Activated CD4-positive, alpha-beta T cell treated with anti-CD3 and anti-CD28 coated beads, Interleukin-2, amount 10 ng/mL, durations not matched to agents 24 days and 14 days (primary cell): ENCODE measurements at places on chromosomes 12 and 14. TPM values are rescaled to one million over a fixed set of nuclear protein-coding genes. Genes with fewer than 3 reads are reported as not detected.

Gene IFNG-AS1
- total RNA-seq, result not detected in 2 replicates

Gene MAP1LC3B2
- 0.68 TPM in 1 of 2 replicates, not detected in the other for total RNA-seq

Gene COL2A1
- total RNA-seq, result 0.07 TPM in 1 of 2 replicates, not detected in the other

Gene GEMIN2
- 23.1 and 24.9 TPM in 2 replicates for total RNA-seq

Gene KLRD1
- total RNA-seq, result 1.2 and 1.7 TPM in 2 replicates

Gene RIMBP2
- total RNA-seq, result not detected in 2 replicates

Gene GSG1
- total RNA-seq, result not detected in 2 replicates

Gene RACGAP1
- 71.2 and 71.6 TPM in 2 replicates for total RNA-seq

Gene MFAP5
- total RNA-seq, result not detected in 2 replicates

Gene KIF5A
- total RNA-seq, result 1.8 and 2.4 TPM in 2 replicates

Gene NRXN3
- not detected in 2 replicates for total RNA-seq

Gene CLSTN3
- 42.1 and 47.0 TPM in 2 replicates for total RNA-seq

Gene PPP4R4
- 2.7 and 3.1 TPM in 2 replicates for total RNA-seq

Gene CLEC2A
- not detected in 2 replicates for total RNA-seq

Gene ACVR1B
- total RNA-seq, result 7.1 and 8.1 TPM in 2 replicates

DNA sequence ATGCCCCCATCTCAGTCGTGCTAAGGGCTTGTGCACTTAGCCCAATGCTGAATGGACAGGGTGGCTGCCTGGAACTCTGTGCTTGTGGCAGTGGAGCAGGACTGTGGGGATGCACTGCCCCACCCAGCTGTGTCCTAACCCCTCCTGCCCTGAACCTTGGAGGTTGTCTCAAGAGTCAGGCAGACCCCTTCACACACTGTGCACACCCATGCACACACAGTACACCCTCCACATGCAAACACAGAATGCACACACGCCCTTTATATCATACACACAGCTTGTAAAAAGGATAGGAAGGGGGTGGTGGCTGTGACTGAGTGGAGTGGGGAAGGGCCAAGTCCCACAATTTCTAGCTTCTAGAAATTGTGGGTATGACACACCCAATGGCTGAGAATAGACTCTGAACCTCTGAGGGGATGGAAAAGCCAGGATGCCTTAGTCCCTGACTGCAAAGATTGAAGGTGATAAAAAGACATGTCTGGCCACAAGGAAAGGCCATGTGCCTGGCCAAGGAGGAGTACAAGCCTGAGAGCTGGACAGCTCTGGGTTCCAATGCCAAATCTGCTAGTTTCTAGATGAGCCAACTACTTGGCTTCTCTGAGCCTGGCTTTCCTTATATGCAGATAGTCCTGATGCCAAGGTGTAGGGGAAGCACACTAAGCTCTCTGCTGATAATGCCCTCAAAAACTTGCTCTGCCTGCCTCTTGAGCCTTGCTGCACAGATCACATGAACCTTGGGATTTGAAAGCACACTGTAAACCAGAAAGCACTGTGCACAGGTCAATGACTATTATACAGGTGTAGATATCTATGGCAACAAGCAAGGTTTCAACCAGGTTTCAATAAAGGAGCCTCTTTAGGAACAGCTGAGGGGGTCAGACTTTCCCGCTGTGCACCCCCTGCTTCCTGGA is 8.4 kb downstream of the KRT8 start:
- no peak for DNase-seq

- no peak for DNase-seq
Measured at GRCh38 chr12:110007881-110008280, 8.7 kb downstream of the ANKRD13A start.

DNA sequence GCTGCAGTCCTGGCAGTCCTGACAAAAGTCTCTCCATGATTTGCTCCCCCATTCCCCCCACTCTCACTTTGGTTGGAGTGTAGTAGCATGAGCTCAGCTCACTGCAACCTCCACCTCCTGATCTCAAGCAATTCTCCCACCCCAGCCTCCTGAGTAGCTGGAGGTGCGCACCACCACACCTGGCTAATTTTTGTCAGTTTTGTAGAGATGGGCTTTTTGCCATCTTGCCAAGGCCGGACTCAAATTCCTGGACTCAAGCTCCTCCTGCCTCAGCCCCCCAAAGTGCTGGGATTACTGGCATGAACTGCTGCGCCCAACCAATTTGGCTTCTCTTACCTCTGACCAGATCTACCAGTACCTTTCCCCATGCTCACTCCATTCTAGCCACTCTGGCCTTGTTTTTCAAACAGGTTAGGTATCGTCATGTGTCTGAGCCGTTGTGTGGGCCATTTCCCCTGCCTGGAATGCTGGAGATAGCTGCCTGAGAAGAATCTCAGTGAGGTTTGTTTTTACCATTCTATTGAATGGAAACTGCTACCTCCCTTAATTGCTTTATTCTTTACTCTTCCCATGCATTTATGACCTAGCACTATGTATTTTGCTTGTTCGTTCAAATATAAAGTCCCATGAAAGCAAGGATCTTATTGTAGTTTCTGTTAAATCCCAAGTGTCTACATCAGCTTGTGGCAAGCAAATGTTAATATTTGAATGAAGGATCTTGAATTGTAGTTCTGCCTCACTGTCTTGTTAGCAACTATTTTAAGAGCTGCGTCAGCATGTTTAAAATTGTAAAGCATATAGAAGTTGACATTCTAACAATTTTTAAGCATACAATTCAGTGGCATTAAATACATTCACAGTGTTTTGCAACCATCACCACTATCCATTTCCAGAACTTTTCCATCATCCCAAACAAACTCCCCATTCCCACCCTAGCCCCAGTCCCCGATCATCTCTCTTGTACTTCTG is 39.7 kb downstream of the CPSF6 start:
- peak; percentile 53 for DNase-seq

- no peak for DNase-seq
Measured at GRCh38 chr12:73210548-73211204, 938.5 kb downstream of the TRHDE start.

- no peak for DNase-seq
Measured at GRCh38 chr14:103742499-103743255, 27.1 kb downstream of the ZFYVE21 start.

- DNase-seq, result peak; percentile 91
Measured at GRCh38 chr12:52082988-52083637, 3.6 kb downstream of the SMIM41 start.

DNA sequence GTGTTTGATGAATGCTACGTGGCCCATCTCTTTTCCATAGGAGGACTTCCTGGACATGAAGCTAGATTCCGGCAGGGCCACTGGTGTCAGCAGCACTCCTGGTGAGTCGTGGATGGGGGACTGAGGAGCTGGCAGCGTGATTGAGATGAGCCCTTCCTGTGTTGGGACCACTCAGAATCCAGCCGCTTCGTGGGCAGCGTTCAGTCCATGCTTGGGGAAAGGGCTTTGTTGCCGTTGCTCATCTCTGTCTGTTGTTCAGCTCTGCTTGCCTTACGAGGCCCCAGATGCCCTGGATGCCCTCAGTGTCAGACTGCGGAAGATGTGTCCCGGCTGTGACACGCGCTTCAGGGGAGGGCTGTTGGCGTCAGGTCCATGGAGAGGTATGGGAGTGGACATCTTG is 127.1 kb upstream of the RTL1 start:
- no peak for DNase-seq

DNA sequence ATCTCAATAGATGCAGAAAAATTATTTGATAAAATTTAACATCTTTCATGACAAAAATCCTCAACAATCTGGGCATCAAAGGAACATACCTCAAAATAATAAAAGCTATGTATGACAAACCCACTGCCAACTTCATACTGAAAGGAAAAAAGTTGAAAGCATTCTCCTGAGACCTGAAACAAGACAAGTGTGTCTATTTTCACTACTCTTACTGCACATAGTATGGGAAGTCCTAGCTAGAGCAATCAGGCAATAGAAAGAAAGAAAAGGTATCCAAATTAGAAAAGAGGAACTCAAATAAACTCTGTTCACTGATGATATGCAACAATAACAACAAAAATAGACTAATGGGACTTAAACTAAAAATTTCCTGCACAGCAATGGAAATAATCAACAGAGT is 90.1 kb downstream of the SLCO1B1 start:
- DNase-seq, result no peak

GRCh38 chr14:51545396-51545795 is 106.3 kb upstream of the FRMD6 start:
- DNase-seq, result no peak

- DNase-seq, result no peak
Measured at GRCh38 chr12:58703866-58704265, 216.4 kb downstream of the LRIG3 start.

DNA sequence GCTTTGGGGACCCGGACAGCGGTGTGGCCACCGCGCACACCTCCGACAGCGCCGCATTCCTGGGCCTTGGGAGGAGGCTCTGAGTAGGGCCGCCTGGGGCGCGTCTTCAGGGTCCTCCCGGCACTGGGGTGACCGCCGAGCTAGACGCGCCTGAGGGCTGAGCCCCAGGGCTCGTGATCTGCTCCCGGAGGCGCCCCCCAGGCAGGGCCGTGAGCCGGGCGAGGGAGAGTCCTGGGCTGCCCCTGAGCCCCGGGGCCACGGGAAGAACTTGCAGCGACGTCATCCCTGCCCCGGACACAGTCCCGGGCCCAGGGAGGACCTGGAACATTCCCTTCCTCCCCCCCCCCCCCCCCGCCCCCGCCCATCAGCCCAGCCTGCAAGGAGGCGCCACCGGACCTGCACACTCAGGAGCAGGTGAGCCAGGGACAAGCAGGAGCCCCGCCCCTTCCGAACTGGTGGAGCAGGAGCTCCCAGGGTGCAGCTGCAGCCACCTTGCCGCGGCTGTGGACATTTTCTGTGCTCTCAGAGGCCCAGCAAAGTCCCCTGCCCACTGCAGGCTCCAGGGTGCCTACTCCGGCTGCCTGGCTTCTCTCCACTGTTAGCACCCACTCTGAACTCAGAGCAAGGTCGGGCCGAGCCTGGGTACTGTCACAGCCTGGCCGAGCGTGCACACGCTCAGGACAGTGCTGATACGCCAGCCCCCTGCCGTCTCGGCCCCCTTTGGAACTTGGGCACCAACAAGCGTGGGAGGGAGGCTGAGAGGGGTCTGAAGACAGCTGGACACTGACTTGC is 50.7 kb downstream of the A2M start:
- DNase-seq, result no peak

DNA sequence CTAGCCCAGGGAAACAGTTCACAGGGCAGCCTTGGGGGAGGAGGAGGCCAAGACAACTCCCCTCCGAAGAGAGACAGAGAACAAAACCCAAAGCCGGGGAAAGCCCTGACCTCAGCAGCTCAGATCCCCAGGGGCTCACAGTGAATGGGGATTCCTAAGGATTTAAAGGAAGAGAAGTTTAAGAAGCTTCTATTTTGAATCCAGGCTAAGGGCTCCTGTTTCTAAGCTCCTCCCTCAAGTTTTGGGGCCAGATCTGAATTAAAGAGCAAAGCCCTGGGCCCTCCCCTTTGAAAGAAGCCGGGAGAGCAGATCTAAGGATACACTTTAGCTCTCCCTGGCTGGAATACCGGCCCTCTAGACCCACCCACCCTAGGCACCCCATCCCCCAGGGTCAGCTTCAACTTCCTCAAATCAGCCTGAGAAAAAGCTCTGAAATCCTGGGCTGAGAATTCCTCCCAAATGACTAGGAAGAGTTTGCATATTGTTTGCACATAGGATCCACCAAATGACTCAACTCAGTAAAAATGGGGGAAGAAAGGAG is 3.9 kb downstream of the KDM2B start:
- no peak for DNase-seq

DNA sequence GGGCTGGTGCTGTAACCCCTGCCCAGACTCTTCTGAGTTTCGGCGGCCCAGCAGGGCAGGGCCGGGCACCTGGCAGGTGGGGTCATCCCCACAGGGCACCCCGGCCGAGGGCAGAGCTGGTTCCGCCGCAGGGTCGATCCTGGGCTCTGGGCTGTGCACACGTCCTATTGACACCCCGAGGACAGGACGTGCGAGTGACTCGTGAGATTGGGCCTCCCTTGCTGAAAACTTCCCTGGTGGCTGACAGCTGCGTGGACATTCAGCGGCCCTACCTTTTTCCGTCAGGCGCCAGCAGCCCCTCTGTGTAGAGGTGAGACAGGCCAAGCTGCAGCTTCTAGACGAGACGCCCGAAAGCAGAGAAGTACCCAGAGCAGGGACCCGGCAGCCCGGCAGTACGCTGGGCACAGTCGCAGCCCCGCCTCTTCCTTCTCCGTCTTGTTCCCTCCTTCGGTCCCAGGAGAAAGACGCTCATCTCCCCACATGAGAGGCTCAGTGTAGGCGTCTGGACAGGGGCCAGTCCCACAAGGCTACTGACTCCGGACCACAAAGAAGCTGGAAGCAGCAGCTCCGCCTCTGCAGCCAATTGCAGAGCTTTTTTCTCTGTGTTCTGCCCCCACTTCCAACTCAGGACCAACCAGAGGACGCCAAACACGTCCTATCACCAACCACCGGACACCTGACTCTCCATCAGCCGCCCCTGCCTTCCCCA is at the start of gene LRCOL1:
Gene LRCOL1, minus strand, starts transcription at position 532 of the 709 bp plus-strand sequence. CDS start 4,331 bp downstream, outside the sequence.
- DNase-seq, result no peak

GRCh38 chr12:43501703-43502102 is 50.3 kb downstream of the ADAMTS20 start:
- DNase-seq, result no peak

DNA sequence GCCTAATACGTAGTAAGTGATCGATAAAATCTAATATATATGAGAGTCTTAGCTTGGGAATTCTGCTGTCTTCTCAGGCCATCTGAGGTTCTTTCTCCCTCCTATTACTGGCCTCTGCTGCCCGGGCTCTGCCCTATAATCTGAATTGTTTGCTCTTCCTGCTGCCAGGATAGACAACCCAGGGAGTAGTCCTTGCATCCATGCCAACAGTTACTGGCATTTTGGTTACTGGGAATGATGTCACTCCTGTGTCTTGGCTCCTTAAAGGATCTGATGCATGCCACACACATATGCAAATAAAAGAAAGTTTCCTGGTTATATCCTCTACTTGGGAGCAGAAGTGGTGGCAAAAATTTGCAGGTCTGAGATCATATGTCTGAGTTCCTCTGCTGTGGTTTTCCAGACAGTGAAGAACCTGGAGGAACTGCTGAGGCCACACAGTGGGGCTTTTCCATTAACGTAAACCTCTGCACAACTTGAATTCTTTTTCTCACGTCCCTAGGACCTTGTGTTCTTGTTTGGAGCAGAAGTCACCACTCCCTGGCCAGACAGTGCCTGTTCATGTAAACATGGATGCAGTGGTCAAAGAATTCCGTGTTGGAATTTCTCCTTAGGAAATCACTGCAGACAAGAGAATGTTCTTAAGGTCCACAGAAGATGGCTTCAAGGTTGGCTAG is 320.6 kb upstream of the TBX3 start:
- no peak for DNase-seq

DNA sequence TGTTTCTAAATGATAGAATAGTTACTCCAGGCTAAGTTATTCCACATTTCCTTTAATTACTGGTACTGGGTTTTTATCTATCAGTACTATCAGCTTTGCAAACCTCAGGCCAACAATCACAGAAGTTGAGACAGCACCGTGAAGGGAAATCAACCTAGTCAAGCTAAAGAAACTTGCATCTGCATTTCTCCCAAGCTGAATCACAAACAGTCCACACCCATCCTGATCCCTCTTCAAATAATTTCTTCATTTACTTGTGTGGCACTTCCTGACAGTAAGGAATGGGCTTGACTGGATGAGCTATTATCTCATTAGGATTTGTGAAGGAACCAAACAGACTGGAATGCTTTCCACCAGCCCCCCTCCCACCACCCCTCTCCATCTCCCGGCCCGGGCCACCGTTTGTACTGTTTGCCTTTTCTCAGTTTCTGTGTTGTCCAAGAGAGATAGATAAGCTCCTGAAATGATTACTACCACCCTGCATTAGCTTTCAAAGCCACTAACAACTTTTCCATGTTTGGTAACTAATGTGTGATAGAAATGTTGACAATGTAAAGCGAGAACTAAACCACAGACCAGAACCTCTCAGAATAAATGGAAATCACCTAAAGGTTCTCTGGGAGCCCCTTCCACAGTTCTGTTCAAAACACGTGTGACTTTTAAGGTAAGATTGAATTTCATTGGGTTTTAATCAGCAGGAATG is 236.3 kb downstream of the SLC25A21 start:
- no peak for DNase-seq
